ENCODE measurements at places on chromosomes 16 and 17.
A peak's percentile ranks its signal among the peaks of the same experiment; 100 is the strongest.

DNA sequence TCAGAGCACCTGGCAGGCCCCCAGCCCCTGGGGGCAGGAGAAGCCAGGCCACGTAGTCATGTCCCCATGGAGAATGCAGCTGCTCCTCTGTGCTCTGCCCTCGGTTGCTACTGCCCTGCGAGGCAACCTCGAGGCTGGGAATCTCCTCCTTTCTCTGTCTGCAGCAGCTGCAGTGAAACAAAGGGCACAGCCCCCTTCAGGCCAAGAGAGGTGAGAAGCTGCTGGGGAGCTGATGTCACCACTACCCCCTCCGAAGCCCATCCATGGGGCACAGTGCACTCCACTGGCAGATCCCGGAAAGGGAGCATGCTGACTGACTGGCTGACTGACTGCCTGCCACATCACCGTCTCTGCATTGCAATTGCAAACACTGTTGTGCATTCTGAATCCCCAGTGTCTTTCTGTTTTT lies 103.7 kb downstream of the GRIN2A start:
- no peak for DNase-seq

DNA sequence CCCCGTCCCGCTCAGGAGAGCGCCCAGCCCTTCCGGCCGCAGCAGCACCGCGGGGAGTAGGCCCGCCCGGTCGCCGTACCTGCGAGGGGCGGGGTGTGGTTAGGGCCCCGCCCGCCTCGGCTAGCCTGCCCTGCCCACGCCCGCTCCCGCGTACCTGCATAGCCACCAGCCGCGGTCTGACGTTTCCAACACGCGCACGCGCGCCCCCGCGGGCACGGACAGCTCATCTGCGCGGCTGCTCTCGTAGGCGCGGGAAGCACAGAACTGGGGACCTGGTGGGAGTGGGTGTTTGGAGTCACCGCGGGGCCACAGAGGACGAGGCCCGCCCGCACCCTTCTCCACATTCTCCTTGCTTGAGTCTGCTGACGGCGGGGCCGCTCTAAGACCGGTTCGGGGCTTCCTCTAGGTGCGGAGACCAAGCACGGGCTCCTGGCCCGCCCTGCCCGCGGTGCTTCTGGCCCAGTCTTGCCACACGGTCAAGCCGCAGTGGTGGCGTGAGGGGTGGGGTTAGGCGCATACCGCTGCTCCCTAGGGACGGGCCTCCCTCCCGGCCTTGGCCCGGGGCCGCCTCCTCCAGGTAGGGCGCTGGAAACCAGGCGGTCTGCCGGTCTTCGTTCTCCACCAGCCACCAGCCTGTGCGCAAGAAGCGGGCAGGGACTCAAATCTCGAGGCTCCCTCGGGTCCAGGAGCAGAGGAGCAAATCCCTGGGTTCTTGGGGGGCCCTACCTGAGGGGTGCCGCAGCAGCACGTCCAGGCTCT lies 1.8 kb downstream of the NOXO1 start:
- no peak for DNase-seq

DNA sequence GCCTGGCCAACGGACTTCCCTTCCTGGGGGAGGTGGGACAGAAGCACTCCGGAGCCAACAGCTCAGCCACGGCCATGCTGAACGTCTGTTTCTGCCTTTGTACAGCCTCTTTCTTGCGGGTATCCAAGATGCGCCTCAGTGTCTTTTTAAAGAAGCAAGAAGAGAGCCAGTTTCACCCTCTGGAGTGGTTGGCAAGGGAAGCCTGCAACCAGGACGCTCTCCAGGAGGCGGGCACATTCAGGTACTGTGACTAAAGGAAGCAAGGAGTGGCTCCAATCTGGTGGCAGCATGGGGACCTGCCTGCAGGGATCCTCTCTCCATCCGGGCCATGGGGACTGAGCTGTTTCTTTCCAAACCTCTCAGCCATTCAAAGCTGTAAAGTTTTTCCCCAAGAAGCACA lies 60.6 kb upstream of the ENDOV start:
- DNase-seq, result no peak

DNA sequence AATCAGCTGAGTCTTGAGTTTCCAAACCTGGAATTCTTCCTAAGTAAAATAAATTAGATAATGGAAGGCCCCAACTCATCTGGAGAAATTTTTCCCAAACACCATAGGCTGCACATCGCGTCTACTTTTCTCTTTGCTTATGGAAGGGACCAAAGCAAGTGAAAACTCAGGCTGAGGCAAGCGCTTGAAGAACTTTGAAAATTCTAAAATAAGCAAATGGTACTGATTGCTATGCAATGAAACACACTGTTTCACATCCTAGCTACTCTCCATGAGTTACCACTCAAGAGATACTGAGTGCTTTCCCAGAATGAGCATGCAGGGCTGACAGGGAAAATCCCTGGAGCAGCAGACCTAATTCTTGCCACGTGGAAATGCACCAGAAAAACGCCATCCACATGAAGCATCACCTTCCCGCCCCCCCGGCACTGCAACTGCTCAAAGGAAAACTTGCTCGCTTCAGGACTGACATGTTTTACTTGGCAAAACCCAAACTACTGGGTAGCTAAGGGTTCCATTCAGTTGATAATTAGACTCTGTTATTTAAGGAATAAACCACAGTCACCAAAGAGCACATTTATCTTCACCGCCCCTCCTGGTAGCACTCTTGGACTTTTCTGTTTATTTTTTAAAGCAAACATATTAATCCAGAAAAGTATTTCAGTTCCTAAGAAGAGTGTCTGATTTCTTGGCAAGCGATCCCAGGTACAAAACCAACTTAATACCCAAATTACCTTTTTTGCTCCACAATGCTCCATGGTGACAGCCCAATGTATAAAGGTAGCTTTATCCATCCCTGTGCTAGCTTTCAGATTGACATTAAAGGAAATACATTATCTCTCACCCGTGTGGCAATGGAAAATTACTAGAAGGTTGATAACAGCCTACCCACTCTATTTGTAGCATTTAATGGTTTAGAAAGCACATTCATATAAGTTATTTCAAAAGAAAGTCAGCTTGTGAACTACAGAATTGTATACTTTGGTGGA lies 62.5 kb downstream of the WDR59 start:
- no peak for DNase-seq

- DNase-seq, result no peak
Measured at GRCh38 chr17:4509923-4510617, 11.4 kb downstream of the SPNS2 start.

GRCh38 chr16:23408823-23409298 lies 44.1 kb downstream of the COG7 start:
- DNase-seq, result no peak

- DNase-seq, result no peak
Measured at GRCh38 chr17:27089929-27090247, 204.0 kb upstream of the WSB1 start.

- no peak for DNase-seq
Measured at GRCh38 chr16:87046235-87046634, 271.0 kb downstream of the C16orf95 start.

DNA sequence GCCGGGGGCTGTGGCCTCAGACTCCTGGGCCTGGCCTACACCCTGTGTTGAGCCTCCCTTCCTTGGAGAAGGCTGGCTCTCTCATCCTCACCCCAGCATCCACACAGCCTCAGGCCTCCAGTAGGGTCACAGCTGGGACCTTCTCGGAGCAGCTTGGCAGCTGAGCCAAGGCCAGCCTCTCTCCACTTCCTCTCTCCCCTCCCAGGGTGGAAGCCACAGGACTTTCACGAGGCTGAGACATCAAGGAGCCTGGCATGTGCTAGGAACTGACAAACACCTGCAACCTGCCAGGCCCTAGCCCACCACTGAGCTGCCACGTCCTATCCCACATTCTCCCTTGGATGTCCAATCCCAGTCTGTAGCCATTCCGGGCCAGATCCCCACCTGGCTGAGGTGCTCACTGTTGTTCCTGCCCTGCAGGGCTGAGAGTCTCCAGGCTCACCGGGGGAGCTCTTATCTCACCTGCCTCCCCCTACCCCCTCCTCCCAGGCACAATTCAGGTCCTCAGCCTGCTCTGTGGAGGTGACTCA lies 3.1 kb downstream of the MMP15 start:
- DNase-seq, result no peak

DNA sequence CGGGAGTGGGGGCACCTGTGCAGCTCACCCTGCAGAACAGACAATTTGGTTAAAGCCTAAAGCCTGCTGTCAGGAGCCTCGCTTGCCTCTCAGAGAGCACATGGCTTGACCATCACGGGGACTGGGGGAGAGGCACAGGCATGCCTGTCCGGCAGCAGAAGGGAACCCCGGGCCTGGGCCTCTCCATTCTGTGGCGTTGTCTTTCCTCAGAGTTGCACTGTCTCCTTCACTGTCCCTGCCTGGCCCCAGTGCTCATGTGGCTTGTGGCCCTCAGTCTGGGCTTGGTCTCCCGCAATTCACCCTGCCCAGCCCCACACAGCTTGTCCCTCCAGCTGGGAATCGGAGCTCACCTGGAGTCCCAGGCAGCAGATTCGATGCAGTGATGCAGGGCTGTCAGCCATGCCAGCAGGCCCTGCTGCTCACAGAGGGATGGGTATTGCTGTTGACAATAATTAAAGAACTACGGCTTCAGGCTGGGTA lies 189.9 kb downstream of the SEC14L1 start:
- DNase-seq, result no peak

- no peak for DNase-seq
Measured at GRCh38 chr17:21360048-21360447, 16.1 kb upstream of the KCNJ12 start.

DNA sequence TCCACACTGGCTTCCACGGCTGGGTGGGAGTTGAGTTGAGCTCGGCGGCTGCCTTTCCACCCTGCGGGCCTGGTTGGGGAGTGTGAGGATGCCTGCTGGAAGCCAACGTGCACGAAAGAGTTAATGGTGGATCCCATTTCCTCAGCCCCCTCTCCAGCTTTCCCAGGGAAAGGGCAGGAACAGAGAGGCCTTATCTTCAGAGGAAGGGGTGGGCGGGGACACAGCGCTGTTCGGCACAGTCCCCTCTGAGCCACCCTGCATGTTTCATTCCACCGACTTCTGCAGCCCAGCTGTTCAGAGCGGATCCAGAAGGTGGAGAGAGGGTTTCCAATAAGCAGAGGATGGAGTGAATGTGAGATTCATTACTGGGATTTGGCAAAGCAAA lies 295.3 kb downstream of the SEC14L1 start:
- DNase-seq, result no peak

DNA sequence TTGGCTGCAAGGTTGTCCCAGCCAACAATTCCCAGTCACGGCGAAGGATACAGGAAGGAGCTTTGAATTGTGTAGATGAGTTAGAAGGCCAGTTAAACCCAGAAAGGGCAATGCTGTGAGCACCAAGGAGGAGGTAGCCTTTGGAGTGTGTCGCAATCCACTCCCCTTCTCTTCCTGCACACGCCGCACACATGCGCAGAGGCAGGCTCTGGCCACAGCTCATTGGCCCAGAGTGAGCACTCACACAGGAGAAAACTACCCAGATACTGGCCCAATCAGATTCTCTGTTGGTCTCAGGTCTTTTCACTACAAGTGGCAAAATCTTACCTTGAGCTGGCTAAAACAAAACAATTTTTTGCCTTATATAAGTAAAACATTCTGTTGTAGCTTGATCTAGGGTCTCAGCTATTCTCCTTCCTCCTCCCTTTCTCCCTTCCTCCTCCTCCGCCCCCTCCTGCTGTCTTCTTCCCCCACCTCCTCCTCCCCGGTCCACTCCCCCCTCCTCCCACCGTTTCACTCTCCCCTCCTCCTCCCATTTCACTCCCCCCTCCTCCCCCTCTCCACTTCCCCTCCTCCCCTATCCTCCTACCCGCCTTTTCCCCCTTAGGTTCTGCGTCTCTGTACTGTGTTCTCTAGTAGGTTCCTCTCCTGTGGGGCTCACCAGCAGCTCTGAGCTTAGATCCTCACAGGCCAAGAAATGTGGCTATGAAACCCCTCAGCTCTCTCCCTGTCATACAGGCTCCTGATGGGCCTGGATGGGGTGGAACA lies 344.9 kb downstream of the CPPED1 start:
- DNase-seq, result peak; percentile 51

- no peak for DNase-seq
Measured at GRCh38 chr17:27522028-27522635, 65.9 kb downstream of the KSR1 start.
